ENCODE measurements at places on chromosomes 1 and 21.

GRCh38 chr1:75394386-75395139, 216.4 kb downstream of the SLC44A5 start:
- no peak for DNase-seq

GRCh38 chr1:156551869-156552268, 20.5 kb downstream of the IQGAP3 start:
- DNase-seq: peak; percentile 68

DNA sequence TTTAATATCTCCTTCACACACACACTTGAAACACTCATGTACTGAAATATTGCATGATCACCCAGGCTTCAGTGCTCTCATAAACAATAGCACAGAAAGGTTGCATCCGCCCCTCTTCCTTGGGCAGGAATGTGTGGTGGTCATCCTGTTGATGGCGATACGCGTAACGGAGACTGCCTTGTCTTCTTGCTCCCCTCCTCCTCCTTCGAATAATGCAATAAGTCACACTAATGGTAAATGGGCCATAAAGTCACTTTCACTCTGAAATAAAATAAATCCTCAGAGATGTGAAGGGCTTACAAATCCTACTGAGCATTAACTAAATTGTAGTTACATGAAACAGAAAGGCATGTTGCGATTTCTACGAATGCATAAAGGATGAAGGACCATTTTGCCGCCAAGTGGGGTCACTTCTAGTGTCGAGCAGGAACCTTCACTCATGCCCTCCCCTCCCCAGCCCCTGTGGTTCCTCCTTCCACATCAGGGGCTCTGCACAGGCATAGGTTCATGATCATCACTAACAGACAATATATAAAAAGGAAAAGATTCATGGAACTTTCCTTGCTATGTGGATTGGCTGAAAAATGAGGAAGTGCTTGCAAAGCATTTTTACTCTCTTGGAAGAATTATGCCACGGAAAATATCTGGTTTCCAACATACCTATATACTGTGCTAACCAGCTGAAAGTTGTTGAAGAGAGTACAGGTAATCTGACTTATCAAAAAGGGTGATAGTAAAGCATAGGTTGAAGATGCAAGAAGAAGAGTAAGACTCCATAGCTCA, 1.2 kb upstream of the PGBD5 start:
- DNase-seq: no peak

- no peak for DNase-seq
Observed at GRCh38 chr1:89286549-89287180, 14.0 kb upstream of the GBP5 start.

DNA sequence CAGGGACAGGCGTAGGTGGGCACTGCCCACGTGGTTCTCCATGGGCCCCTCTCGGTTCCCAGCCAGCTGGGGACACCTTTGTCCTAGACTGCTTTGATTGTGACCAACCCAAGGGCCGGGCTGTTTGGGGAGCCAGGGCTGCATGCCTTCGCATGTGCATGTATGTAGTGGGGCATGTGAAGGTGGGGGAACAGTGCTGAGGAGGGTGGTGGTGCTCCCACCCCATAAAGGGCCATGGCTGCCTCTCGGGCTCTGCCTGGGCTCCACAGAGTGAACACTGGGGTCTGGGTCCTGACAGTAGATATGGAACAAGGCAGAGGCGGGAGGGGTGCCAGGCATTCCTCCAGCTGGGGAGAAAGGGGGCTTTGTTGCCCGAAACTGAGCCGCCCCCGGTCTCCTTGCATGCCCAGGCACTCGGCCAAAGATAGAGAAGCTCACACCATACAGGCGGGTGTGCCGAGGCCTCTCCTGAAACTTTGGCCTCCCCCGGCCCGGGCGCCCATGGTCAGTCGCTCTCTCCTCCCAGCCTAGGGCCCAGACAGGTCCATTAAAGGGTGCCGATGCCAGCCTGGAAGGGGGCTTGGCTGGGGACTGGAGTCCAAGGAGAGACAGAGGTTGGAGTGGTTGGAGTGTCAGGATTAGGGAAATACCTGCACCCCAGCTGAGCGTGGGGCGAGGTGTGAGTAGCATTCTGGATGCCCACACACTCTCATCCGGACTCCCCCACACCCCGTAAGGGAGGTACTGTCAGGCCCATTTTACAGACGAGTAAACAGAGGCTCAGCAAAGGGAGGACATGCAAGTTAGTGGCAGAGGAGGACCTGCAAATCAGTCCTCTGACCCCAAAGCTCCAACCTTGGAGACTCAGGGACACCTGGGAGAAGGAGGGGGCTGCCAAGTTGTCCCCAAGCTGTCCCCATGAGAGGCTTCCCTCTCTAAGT, 41.1 kb downstream of the EPHA2 start:
- DNase-seq: no peak

GRCh38 chr1:9798236-9799130, 25.3 kb downstream of the CLSTN1 start:
- peak; percentile 15 for DNase-seq

DNA sequence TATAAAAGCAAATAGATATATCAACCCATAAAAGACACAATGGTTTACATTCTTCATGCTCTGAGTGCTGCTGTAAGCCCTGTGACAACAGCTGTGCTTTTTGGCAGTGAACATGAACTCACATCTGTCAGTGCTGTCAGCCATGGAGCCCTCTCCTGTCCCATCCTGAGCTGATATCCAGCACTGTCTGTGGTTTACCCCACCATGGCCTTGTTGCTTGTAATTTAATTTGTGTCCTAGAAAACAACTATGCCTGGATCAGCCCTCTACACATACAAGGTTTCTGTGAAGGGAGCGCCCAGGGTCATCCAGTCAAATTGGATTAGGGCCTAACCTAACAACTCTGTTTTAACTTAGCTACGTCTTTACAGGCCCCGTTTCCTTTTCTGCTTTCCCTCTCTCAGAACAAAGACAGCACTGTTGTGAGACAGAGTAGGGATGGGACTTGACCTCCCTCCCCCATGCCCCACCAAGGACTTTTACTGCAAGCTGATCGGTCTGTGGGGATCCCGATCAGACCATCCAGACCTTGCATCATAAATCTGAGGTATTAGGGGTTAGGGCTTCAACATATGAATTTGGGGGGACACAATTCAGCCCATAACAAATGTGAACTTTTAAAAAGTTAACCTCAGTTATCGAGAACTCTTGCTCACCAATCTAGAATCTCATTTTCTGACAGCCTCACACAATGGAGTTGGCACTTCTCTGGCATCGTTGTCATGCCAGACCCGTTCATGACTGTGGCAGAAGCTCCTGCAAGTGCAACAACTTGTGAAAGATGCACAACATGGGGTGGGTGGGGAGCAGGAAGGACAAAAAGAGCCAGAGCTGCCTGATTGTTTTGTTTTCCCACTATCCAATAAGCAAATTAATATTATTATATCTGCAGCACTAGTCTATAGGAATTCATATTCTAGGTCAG, 16.4 kb upstream of the SLC44A3 start:
- peak; percentile 80 for DNase-seq

- no peak for DNase-seq
Observed at GRCh38 chr1:218890451-218890850, 283.2 kb upstream of the LYPLAL1 start.

GRCh38 chr21:46060596-46061061, 37.3 kb upstream of the COL6A2 start:
- peak; percentile 99 for DNase-seq

DNA sequence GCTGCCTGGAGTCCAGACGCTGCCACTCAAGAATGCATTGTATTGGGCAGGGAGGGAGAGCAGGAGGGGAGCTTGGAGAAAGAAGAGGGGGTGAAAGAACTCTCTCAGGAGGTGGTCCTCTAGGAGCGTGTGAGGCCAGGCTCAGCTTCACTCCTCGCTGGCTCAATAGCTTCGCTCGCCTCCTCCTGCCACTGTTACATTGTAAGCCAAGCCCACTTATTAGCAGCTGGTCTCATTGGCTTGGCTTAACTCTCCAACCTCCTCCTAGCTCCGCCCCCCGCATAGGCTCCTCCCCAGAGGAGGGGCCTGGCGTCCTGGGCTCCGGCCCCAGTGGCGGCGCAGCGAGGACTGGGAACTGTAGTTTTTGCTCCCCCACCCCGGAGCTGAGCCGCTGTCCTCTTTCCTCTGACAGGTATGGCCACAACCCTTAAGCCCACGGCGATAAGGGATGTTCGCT, at the start of gene KCNN3:
TSS of gene KCNN3 (minus strand) at position 167 of the 457 bp plus-strand sequence. CDS start 317 bp downstream, outside the sequence.
- DNase-seq: peak; percentile 90

DNA sequence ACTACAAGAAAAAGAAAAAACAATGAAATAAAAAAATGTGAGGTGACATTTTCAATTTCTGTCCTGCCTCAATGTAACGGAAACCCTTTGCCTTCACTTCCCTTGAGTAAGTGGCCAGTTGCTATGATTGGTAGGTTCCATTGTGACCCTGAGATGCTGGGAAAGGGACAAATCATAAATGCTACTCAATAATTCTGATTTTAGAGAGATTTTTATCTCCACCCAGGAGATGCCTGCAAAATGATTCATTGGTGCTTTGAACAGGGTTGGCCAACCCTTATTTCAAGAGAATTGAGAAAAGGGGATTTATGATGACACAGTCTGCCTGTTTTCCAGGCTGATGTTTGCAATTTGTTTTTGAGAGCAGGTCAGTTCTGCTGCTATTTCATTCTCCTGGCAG, 22.5 kb downstream of the XCL1 start:
- no peak for DNase-seq

- no peak for DNase-seq
Observed at GRCh38 chr1:53594391-53595180, 135.4 kb downstream of the DMRTB1 start.

- DNase-seq: no peak
Observed at GRCh38 chr1:3780901-3781300, 8.4 kb downstream of the SMIM1 start.

DNA sequence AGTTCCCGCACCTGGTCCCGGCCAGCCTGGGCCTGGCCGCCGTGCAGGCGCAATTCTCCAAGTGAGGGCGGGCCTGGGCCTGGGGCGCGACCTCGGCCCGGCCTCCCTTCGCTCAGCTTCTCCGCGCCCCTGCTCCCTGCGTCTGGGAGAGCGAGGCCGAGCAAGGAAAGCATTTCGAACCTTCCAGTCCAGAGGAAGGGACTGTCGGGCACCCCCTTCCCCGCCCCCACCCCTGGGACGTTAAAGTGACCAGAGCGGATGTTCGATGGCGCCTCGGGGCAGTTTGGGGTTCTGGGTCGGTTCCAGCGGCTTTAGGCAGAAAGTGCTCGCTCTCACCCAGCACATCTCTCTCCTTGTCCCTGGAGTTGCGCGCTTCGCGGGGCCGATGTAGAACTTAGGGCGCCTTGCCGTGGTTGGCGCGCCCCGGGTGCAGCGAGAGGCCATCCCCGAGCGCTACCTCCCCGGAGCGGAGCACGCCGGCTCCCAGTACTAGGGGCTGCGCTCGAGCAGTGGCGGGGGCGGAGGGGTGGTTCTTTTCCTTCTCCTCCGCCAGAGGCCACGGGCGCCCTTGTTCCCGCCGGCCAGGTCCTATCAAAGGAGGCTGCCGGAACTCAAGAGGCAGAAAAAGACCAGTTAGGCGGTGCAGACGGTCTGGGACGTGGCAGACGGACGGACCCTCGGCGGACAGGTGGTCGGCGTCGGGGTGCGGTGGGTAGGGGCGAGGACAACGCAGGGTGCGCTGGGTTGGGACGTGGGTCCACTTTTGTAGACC, 1.2 kb downstream of the OLIG1 start:
- no peak for DNase-seq

DNA sequence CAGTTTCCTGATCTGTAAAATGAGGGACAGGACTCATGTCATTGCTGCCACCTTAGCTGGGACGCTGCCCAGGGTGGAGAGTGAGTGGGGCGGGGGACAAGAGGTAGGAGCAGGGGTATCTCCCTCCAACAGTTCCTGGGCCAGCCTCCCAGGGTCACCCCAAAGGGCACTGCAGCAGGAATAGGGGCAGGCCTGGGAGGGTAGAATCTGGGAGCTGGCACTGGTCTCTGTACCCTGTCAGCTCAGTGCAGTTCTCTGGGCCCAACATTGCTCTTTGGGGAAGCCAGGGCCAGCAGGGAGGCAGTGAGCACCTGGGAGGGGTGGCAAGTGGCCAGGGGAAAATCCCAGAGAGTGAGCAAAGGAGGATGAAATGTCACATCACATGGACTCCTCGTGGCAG, 55.8 kb downstream of the ELK4 start:
- DNase-seq: no peak

DNA sequence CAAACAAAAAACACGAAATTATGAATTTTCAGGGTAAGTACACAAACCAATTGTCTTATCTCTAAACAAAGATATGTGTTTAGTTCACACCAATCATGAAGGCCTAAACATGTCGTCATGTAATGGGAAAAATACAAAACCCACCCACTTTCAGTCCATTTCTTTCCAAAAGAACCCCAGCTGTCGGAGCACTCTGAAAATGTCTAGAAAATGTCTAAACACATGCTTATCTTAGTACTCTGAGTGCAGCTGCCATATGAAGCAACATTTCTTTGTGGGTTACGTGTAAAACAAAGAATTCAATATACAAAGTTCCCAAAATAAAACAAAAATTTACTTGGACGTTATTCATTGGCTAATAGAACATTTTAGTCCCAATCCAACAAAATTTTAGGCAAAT, 22.7 kb downstream of the SERBP1 start:
- peak; percentile 48 for DNase-seq

GRCh38 chr1:202952818-202953217, 5.3 kb downstream of the ADIPOR1 start:
- peak; percentile 73 for DNase-seq

GRCh38 chr1:160904783-160905616, 20.0 kb upstream of the ITLN1 start:
- DNase-seq: no peak

DNA sequence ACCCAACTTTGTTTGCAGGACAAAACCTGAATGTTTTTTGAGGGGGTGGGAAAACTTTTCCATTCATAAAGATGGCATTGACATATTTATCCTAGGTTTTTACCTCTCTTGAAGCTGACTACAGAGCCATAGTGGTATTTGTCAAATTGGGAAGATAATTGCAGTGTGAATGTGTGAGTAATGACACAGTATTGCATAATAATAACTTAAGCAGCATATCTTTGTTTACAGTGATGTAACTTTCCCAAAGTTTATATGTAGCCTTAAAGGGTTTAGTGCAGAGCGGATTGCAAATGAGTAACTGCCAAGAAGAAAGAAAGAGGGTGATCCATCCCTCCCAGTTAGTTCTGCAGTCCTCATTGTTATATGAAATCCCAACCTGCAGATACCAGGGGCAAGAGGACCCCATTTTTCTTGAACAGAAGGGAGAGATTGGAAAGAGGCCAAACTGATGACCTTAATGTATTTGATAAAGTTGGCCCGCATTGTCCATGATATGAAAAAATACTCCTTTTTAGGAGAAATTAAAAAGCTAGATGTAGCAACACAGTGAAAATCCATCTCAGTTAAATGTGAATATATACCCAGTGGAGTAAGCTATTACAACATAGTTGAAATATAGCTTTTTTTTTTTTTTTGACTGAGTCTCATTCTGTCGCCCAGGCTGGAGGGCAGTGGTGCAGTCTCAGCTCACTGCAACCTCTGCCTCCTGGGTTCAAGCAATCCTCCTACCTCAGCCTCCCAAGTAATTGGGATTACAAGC, 23.7 kb upstream of the NFIA start:
- DNase-seq: no peak

- no peak for DNase-seq
Observed at GRCh38 chr1:86695400-86695799, 9.0 kb upstream of the SH3GLB1 start.

- DNase-seq: peak; percentile 23
Observed at GRCh38 chr1:205258261-205258691, 30.5 kb downstream of the TMCC2 start.

GRCh38 chr1:46613661-46614603, 2.7 kb downstream of the MOB3C start:
- DNase-seq: peak; percentile 79

GRCh38 chr1:147628441-147628840, 41.9 kb downstream of the ACP6 start:
- DNase-seq: no peak

GRCh38 chr21:33058957-33059356, 11.0 kb upstream of the OLIG1 start:
- no peak for DNase-seq

Measured in LHCN-M2 (cell line).